ENCODE measurements at places on chromosomes 5 and 9.

DNA sequence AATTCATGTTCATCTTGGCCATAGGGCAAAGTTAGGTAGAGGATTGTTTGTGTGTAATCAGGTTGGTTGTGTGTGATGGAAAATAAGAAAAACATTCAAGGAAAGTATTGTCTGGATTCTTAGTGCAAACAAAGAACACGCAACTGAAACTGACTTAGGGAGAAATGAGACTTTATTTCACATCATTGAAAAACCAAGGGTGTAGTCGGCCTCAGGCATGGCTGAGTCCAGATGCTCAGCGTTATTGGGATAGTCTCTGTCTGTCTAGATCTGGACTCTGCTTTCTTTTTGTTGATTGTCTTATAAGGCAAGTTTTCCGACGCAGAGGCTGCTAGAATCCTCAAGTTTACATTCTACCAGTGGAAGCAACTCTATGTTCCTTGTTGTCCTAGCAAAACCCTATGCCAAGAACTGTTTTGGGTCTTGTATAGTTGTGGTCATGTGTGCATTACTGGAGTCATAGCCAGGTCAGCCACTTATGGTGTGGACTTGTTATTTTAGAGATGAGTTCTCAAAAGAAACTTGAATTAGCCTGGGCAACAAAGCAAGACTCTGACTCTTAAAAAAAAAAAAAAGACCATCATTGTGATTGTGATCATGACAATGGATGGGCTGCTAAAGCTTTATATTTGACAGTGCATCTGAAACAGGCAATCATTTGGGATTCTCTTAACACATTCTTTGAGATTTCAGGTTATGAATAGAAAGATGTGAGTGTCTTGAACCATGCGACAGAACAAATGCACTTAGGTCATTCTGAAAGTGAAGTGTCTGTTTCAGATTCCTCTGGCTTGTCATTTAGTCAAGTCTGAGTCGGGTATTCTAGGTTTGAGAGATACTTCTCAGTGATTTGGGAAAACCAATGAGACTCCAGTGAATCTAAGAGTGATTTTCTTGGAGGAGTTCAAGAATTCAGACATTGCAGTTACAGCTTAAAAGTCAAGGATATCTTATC lies 82.6 kb downstream of the DOCK2 start:
- DNase-seq = no peak

GRCh38 chr9:81656871-81657337 lies 32.4 kb downstream of the TLE1 start:
- DNase-seq = no peak

- DNase-seq = no peak
These were observed 252.3 kb downstream of the DNAH5 start for GRCh38 chr5:13692172-13692571.

- DNase-seq = peak; percentile 13
These were observed 276.5 kb downstream of the ARHGEF28 start for GRCh38 chr5:73902327-73903051.

GRCh38 chr9:33698267-33698666 lies 97.1 kb upstream of the PRSS3 start:
- DNase-seq = no peak

DNA sequence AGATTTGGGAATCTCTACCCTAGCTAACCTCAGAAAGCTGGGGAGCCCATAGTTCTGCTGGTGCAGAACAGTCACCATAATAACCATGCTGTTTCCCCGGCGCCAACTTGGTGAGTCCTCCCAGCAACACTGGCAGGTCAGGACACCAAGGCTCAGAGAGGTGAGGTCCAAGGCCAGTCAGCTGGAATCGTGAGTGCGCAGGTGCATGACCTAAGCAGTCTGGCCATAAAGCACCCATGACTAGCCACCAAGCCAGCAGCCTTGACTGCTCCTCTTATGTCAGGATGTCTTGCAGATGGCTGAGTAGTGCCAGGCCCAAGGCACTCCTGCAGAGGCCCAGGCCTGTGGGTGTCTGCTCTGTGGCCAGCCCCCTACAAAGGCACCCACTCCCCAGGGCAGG lies 2.6 kb downstream of the RNF44 start:
- DNase-seq = no peak

DNA sequence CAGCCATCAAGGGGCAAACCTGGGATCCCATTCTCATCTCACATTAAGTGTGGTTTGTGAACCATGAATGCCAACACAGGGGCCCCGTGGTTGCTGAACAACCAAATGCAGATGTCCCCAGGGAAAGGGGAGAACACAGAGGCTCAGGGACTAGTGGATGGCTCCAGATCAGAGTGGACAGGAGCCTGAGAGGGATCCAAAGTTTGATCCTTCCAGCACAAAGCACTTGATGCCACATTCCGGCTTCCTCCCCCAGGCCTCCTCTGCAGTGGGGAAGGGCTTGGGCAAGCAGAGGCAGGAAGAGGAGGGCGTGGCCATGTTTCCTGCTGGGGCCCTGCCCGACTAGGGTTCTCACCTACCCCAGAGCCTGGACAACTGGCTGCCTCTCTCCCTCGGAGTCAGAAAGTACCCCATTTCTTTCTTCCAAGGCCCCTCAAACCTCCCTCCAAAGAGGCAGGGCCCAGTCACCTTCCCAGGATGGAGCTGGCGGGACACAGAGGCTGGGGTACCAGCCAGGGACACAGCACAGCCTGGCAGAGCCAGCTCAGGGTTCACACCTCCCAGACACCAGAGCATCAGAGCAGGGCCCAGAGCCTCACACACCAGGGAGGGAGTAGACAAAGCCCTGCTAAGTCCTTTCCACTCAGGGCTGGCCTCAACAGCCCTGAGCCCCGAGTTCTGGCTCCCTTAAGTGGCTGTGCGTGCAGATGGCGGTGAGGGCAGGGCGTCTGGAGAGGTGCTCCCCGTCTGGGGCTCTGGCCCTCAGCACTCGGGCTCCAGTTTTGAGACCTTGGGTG lies 4.3 kb upstream of the RNF44 start:
- peak; percentile 60 for DNase-seq

DNA sequence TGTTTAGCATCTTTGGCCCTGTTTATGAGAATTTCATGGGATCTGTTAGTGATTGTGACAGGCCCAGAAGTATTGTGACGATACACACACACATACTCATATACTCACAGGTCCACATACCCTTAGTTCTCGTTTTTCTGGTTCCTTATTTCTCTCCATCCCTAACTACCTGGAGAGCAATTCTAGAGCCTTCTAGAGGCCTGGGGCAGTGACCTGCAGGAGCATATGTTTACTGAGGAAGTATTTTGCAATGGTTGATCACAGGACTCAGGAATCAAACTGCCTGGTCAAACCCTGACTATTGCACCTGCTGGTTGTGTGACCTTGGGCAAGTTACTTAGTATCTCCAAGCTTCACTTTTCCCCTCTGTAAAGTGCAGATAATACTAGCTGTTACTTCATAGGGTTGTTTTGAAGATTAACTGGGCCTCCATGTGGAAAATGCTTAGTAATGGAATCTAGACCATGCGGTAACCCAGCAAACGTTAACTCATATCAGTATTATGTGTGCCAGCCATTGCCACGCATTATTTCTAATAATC lies 8.7 kb downstream of the PAPPA start:
- DNase-seq = no peak

DNA sequence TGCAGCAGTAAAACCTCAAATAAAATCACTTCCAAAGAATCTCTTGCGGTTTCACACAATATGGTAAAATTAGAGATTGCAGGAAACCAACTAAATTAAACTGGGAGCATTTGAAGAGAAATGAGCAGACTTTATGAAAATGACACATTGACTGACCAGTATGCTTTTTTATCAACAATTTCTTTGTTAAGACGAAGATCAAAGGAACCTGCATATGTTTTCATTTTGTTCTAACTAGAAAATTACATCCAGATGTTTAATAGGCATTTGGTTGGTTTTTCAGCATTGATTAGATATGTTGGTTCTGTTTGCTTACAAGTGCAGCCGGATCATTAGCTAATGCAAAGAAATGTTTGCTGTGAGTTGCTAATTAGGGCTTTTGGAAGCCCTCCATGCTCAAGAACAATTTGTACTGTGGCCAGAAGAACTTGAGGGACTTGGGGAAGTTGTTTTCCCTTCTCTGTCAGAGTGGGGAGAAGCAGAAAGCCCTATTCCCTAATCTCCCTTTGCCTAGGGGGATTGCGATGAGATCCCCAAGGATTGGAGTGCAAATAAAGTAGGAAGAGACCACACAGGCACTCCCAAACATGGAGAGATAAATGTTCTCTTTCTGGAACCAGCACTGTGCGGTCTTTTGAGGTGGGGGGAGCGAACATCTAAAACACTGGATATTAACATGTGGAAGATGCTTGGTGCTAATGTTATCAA lies 4.5 kb upstream of the TLE1 start:
- no peak for DNase-seq
